ENCODE measurements at places on chromosomes 5 and 9. TPM values are rescaled to one million over a fixed set of nuclear protein-coding genes. Genes with fewer than 3 reads are reported as not detected.

- DNase-seq, result no peak
Measured at GRCh38 chr5:165448753-165449152, 1943.3 kb downstream of the MAT2B start.

DNA sequence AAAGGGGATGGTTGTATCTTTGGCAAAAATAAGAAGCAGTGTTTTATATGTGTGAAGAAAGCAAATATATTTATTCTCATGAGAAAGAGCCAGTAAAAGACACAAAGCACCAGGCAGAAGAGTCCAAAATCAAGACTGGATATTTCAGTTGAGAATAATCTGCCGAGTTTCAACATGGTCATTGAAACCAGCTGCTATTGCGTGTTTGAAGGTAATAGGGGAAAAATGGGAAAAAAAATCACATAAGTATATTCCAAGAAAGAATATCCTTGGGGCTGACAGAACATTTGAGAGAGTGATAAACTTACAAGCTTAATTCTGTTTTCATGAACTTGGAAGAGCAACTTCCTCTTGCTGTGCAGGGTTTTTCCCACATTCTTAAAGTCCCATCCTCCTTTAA lies 79.9 kb downstream of the ISOC1 start:
- DNase-seq, result no peak

Gene SLC6A3
- total RNA-seq, result not detected

DNA sequence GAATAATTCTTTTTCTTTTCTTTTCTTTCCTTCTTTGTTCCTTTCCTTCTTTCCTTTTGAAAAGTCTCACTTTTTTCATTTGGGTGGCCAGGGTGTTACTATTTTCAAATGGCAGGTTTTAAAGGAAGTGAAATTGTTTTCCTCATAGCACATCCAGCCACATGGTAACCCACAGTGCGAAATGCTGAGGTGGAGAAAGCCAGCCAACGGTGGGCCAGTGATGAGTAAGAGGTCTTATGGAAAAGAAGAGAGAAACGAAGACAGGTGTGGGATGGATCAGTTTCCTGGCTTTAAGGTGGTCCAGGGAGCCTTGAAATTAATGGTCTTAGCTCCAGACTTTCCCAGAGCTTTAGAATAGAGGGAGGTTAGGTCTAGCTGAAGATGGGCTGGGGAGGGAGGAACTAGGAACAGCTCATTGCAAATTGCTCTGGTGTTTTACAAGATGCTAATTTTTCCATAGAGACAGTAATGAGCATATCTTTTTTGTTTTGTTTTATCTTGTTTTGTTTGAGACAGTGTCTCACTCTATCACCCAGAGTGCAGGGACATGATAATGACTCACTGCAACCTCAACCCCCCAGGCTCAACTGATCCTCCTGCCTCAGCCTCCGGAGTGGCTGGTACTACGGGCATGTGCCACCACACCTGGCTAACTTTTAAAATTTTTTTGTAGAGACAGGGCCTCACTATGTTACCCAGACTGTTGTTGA lies 17.8 kb downstream of the ITK start:
- DNase-seq, result no peak

- DNase-seq, result no peak
Measured at GRCh38 chr5:88727705-88728313, 155.2 kb downstream of the MEF2C start.

Data from foreskin keratinocyte (primary cell).